Spleen (tissue), 13 donors: ENCODE measurements at places on chromosomes 4 and X.

DNA sequence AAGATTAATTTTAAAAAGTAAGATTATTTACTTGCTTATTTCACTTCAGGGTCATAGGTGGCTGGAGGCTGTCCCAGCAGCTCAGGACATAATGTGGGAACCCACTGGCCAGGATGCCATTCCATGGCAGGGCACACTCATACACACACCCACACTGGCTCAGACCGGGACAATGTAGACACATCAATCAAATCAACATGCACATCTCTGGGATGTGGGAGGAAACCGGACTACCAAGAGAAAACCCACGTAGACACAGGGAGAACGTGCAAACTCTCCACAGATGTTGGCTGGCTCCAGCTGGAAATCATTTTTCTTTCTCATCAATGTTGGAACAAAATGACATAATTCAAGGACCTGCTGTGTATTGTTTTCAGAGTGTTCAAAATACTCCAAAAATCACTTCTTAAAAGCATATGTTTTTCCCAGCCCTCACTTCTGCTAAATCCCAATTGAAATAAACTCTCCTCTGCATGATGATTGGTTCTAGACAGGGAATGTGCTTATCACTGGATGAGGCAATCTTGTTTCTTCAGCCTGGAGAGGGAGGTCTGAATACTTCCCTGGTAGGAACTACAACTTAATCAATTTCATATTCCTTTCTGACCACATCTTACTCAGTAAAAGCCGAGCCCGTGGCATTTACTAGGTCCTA, 18.6 kb upstream of the CPE start:
- no peak for DNase-seq

DNA sequence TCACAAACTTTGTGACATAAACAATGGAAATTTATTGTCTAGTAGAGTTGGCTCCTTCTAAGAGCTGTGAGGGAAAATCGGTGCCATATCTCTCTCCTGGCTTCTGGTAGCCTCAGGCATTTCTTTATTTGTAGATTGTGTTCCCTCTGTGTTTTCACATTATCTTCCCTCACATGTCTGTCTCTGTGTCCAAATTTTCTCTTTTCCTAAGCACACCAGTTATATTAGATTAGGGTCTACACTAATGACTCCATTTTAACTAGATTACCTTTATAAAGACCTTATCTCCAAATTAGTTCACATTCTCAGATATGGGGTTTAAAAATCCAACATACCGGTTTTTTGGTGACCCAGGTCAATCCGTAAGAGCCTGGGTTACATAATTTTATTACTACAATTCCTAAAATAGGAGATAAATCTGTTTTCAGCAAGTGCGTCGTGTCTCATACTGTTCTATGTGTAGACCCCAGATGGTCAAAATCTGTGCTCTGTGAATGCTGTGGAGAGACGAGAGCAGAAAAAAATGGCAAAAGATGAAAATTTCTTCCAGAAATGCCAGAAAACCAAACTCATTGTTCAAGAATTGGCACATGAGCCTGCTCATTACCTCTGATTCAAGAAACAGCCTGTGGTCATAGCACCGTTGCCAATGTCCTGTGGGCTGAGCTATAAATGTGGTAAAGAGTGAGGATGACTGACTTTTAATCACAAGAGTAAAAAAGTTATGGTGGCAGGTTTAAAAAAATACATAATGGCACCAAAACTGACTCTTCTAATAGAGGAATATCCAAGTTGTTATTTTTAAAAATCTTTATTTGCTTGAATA, 574.7 kb downstream of the PCDH7 start:
- no peak for DNase-seq

DNA sequence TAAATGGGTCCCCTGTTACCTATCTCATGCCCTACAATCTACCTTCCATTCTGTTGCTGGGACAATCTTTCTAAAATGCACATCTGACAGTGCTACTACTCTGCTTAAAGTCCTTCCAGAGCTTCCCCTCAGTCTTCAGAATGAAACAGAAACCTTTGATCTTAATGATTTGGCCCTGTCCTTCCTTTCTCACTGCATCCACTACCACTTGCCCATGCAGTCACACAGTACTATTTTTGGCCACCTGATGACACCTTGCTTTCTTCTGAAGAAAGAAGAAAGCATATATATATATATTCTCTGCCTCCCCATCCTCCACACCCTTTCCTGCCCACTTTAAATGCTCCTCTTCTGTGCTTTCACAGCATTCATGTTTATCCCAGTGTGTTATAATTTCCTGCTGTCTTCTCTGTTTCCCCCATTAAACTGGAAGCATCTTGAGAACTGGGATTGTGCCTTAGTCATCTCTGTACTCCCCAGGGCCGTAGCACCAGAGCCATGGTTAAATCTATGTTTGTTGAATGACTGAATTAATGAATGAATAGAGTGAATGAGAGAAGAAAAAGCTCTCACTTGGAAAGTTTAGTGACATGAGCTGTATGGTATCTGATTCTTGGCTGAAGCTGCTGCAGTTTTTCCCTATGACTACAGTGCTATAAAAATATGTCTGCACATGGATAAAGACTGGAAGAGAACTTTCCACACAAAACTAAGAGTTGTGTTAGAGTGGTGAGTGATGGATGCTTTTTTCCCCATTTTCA, 56.2 kb downstream of the RTL9 start:
- DNase-seq = no peak

GRCh38 chr4:51866835-51867234, 23.9 kb downstream of the DCUN1D4 start:
- no peak for DNase-seq

GRCh38 chrX:46912098-46912602, at the start of gene JADE3:
Gene JADE3 (plus strand): TSS chrX:46912421. CDS start chrX:46984895, 72,474 bp downstream.
- DNase-seq = peak; percentile 85

DNA sequence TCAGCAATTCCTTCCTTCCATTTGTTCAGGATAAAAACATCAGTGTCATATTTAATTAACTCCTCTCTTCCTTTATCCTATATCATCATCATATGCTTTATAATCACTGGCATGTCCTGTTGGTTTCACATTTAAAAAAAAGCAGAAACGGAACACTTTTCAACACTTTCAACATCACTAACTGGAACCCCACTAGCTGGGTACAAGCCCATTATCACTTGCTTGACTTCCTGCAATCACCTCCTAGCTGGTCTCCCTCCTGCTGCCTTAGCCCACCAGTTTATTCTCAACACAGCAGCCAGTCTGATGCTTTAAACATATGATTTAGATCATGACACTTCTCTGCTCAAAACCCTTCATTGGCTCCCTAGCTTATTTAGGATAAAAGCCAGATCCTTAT, 116.4 kb upstream of the LSM6 start:
- DNase-seq = no peak

GRCh38 chr4:168629566-168629965, 132.7 kb downstream of the PALLD start:
- DNase-seq = no peak

GRCh38 chrX:53429755-53430154, 4.4 kb downstream of the HSD17B10 start:
- DNase-seq = no peak

DNA sequence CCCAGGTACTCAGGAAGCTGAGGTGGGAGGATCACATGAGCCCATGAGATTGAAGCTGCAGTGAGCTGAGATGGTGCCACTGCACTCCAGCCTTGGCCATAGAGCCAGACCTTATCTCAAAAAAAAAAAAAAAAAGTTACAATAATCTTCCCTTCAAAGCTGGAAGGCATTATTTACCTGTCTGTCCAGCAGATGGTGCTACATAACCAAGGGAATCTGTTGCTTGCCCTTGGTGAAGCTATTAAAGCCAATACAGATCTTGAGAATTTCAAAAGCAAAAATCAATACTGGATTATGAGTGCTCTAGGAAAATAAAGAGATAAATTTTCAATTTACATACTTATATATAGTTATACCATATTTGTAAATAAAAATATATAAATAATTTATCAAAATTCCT, 25.9 kb downstream of the PKD2 start:
- DNase-seq = no peak

DNA sequence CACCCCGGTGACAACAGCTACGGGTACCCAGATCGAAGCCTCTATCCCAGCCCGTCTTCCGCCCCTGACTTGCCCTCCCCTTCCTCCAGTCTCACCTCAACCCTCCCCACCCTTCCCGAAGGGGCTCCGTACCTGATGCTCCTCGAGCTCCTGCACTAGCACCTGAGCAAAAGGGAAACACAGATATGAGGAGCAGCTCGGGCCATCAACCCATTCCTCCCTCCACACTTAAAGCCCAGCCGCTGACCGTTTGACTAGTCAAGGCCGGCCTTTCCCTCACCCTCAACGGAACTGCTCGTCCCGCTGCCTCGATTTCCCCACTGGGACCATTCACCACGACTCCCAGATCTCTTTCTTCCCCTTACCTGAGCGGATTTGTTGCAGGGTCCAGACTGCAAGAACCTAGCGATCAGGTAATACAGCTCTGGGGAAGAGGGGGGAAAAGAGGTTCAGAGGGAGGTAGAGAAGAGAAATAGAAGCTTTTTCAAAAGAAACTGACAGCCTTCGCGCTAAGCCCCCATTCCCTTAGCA, 731 bp downstream of the BRWD3 start:
- peak; percentile 81 for DNase-seq

DNA sequence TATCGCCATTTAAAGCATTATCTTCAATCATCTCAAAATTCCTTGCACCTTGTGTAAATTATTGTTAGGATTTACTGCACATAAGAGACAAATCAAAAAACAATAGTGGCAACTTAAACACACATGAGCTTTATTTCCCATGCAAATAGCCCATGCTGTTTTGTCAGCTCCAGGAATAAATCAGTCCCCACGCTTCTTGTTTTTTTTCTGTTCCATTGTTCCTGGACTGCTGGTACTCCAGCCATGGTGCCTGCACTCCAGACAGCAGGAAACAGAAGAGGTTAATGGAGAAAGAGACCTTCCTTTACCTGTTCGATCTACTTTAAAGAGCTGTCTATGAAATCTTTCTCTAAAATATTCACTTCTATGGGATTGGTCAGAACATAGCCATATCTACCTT, 1515.7 kb upstream of the TENM3 start:
- no peak for DNase-seq
